ENCODE measurements at places on chromosomes 12 and 14. TPM values are rescaled to one million over a fixed set of nuclear protein-coding genes. Genes with fewer than 3 reads are reported as not detected.

The C14orf119 gene
- total RNA-seq = 55.6 TPM

The MUCL1 gene
- total RNA-seq = not detected

The PTPRQ gene
- 0.59 TPM for total RNA-seq

The LRRC10 gene
- total RNA-seq = not detected

The SPTB gene
- total RNA-seq = not detected

The GALNT8 gene
- total RNA-seq = 0.15 TPM

The KRT7 gene
- 9.2 TPM for total RNA-seq

The EGLN3 gene
- total RNA-seq = 0.34 TPM
